ENCODE measurements at places on chromosomes 16 and 17.

DNA sequence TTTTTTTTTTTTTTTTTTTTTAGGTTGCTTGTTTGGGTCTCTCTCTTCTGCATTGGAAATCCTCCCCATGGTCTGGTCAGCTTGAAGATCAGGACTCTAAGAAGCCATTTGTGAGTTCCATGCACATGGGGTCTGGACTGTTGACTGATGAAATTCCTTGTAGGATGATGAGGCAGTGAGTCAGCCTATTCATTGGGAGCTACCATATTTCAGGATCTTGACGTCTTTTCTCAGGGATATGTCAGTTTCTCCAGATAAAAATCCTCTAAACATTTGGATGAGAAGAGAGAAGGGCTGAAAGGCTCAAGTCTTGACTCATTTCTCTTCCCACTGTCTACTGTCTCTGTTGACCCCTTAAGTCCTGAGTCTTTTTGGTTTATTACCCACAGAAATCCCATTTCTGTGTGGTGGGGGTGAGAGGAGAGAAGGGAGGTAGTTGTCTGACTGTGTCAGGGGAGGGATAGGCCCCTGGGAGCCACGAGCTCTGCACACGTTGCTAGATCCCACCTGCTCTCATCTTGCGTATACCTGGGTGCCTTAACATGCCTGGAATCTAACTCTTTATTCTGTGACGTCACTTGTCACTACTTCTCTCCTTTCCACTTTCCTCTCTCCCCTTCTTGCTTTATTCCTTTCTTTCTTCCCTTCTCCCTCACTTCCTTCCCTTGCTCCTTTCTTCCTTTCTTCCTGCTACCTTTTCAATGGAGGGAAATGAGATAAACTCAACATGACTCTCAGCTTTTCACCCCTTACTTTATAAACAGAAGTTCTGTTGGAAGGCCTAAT lies 333.1 kb upstream of the XYLT1 start:
- DNase-seq, result no peak

DNA sequence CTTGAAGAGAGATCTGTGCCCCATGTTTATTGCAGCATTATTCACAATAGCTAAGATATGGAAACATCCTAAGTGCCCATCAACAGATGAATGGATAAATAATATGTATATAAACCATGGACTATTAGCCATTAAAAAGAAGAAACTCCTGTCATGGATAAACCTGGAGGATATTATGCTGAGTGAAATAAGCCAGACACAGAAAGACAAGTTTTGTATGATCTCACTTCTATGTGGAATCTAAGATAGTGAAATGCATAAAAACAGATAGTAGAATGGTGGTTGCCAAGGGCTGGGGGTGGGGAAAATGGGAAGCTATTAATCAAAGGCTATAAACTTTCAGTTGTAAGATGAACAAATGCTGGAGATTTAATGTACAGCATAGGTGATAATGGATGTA lies 19.9 kb upstream of the HEATR6 start:
- DNase-seq, result no peak

DNA sequence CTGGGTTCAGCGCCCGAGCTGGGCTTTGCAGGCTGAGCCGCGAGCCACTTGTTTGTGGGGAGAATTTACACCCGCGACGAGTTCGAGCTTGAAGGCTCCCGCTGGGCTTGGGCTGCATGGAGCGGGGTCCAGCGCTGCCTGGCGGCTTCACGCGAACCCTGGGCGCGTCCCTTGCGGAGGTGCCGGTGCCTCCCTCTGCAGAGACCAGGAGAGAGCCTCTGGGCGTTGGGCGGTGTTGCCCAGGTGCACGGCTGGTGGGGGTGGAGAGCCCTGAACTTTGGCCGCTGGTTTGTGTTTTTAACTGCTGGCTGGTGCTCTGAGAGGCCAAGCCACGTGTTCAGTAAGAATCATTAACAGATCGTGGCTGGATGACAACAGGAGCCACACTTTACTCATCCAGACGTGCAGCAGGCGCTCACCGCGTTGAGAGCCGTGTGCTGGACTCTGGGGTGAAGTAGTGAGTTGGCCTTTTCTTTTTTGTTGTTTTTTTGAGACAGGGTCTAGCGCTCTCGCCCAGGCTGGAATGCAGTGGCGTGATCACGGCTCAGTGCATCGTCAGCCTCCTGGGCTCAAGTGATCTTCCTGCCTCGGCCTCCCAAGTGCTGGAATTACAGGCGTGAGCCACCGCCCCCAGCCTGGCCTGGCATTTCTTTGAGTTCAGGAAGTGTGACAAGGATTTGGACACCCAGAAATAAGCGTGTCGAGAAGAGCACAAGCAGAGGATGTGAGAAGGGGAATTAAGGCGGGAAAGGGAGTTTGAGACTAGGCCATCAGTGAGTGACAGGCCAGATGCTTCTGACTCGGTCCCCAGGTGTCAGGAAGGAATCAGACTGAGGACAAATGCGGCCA lies 827 bp downstream of the CDK10 start:
- no peak for DNase-seq

DNA sequence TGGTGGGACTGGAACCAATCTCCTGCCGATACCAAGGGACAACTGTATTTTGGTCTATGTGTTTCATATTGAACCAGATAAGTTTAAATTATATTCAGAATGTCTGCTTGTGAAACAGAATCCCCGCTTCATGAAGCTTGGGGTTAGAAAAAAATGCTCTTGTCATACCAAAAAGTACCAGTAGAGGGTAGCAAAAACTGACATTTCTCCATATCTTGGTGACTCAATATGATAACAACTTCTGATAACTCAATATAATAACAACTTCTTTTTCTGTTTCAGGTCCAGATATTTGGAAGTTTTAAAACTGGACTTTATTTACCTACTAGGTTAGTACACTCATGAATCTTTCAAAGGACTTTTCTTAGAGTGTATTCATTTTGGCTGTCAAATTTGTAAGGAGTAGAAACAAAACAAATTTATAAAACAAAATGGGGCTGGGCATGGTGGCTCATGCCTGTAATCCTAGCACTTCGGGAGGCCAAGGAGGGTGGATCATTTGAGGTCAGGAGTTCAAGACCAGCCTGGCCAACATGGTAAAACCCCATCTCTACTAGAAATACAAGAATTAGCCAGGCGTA lies 52.3 kb upstream of the ADCY7 start:
- DNase-seq, result peak; percentile 72

DNA sequence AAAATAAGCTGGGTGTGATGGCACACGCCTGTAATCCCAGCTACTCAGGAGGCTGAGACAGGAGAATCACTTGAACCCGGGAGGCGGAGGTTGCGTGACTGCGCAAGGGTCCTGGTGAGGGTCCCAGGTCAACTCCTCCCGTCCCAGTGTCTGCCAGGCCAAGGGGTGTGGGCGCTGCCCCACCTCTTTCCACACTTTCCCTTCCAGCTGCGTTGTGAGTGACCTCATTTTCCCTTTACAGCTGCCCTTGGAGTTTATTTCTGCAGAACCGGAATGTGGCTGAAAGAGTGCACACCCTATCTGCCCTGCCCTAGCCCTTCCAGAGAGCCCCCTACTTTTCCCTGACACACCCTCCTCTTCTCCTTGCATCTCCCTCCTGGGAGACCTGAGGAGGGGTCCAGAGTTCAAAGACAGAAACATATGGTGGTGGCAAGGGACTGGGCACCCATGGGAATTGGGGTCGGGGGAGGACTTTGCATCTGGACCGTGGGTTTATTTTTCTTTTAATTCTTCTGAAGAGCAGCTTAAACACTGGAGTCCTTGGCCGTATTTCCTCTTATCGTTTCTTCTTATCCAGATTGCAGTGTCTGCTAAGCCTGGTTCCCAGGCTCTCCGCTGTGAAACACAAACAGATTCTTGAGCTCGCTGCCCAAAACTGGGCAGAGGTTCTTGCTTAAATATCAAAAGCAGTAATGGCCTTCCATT lies 20.9 kb downstream of the MRC2 start:
- no peak for DNase-seq

GRCh38 chr17:49819138-49819537 lies 28.7 kb downstream of the TAC4 start:
- DNase-seq, result peak; percentile 9

- DNase-seq, result no peak
Measured at GRCh38 chr17:27973258-27974044, 69.0 kb upstream of the NLK start.

DNA sequence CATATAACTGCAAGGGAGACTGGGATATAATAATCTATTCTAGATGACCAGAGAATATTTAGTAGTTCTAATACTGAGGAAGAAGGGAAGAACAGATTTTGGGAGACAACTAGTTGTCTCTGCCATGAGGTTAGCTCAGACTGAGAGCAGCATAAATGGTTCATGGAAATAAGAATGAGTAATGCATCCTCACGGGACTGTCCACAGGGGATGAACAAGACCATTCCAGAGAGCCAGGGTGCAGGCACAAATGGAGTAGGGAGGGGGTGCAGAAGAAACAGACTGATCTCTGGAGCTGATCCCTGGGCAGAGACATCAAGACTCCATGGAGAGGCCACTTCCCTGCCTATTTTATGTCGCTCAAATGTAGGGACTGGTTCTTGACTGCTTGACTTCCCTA lies 30.4 kb downstream of the NLRC5 start:
- no peak for DNase-seq

- peak; percentile 18 for DNase-seq
Measured at GRCh38 chr16:84175350-84176081, 11.3 kb downstream of the TAF1C start.

DNA sequence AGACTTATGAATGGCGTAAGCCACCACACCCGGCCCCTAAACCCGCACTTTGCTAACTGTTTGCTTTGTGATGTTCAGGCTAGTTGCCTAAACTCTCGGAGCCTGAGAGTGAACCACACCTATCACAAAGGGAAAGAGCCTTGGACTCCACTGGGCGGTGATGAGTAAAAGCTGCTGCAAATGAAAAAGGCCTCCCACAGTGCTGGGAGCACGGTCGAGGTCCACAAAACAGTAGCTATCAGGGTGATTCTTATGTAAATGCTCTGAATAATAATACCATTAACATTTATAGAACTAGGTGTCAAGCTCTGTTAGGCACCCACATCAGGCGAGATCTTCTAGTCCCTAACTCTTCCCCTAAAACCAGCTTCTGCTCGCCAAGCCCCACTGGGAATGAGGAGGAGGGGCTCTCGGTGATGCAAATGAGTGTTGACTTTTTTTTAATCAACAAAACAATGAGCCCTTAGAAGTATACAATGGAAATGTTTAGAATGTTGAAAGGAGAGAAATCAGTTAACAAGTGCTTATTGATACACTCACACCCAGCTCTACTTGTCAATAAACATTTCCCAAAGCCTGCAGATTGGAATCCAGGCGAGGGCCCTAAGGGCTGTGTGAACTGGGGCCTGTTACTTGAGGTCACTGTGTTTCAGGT lies 19.8 kb downstream of the FBRS start:
- DNase-seq, result no peak

Measured in CD4-positive, alpha-beta T cell treated with Interleukin-21 for 1 hour (primary cell).